NCI-H187 treated with DMSO at 0.1 percent for 48 hours (cell line): ENCODE measurements at places on chromosomes 7 and 10.

DNA sequence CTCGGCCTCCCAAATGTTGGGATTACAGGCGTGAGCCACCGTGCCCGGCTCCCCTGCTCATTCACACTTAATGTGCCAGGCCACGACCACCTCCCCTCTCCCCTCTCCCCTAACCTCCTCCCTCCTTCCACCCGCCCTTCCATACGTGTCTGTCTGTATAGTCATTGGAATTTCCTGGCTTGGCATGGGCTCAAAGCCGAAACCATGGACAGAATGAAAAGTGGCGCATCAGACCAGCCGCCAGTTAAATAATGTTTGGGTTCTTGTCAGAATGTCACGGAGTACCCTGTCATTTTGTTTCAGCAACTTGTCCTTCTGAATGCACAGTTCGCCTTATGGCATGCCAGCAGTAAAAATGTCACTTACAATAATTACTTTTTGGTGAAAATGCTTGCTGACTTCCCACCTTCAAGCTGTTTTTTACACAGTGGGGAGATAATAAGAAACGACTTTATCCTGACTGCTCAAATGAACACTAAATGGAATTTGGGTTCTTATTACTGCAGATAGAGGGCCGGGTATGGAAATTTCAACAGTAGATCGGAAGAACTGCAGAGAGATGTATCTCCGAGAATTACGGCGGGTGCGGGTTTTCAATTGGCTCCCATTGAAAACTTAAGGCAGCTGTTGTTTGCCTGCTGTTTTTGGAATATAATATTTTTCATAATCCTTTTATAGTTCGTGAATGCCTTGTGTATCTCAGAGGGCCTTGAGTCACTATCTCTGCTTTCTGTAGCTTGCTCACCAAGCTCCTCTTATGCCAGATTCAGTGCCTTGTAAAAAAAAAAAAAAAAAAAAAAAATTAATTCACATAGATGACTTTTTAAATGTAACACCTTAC lies 65.5 kb upstream of the SH2B2 start:
- no peak for DNase-seq

DNA sequence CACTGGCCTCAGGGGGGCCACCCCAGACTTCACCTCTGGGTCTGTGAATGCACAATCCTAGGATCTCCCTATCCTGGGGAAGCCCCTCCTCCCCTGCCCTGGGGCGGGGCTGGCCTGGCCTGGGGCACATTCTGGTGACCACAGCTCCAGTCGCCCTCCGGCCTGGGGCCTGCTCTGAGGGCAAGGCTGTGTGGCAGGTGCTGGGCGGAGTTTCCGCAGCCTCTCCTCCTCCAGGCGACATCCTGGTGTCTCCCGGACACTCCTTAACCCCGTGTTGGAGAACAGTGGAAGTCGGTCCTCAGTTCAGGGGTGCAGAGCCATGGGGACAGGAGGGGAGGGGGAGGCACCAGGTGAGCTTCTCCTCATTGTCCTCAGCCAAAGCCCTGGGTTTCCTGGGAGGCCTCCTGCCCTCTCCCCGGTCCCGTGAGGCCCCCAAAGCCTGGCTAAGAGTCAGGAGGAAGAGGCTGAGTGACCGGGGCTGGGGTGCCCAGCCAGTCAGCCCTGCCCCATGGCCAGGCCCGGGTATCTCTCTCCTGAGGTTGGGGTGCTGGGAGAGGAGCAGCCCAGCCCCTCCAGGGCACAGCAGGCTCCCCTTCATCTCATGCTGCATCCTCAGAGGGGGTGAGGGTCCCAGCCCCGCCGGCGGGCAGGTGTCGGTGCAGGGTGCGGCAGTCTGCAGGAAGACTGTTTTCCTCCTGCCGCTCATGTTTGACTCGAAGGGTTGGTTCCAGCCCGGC lies 22.6 kb downstream of the UNCX start:
- DNase-seq, result no peak

- DNase-seq, result no peak
Measured at GRCh38 chr7:132255898-132256297, 320.4 kb downstream of the PLXNA4 start.

- no peak for DNase-seq
Measured at GRCh38 chr7:10257438-10257837, 716.2 kb upstream of the PHF14 start.

DNA sequence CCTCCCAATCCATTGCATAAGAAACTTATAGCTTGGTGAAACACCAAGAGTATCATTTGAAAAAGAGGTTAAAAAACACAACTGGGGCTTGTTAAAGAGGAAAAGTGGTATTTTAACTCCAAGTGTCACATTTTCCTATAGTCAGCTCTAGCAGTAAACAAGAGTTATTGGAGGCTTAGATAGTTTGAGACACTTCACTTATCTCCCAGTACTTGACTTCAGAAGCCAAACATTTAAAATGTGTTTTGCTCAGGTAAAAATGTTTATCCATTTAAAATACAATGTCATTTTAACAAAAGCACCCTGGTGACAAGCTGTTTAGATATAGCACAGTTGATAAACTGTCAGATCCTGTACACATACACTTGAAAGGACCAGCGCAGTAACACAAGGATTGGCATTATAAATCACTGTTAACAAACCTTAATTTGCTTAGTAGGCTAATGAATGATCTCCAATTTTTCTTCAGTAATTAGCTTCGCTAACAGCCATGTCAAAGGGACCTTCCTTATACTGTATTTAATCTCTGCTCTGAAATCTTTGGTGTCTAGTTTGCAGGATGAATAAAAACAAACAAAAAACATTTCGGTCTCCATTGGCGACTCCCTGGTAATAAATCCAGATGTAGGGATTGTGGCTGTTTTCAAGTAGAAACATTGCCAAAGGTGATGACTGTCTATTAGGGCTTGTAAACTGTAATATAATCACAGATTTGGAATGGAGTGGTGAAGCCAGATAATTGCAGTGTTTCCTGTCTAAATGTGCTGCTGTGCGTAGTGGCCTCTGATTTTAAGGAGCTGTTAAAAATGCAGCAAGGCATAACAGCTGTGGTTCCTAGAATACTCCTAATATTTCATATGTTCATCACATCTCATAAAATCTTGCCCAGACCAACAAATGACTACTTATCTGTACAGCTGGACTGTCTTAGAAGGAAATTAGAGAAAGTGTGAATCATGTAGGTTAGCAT lies 545.1 kb downstream of the AUTS2 start:
- DNase-seq, result no peak

- DNase-seq, result no peak
Measured at GRCh38 chr7:21256310-21256877, 171.5 kb upstream of the SP4 start.

DNA sequence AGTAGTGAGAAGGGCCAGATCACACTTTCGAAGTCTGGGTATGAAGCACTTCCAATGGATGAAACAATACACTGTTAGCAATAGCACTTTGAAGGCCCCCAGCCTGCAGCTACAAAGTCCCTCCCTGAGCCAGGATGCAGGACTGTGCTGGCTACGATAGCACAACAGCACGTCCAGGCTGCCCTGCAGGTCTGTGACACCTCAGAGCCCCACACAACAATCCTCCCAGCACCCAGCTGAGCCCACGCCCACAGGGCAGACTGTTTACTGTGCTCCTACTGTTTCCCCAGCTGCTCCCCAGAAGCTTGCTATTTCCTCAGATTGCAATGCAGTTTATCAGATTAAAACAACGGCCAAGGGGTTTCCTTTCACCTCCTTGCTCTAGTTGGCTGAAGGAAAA lies 71.4 kb downstream of the HTR5A start:
- no peak for DNase-seq

DNA sequence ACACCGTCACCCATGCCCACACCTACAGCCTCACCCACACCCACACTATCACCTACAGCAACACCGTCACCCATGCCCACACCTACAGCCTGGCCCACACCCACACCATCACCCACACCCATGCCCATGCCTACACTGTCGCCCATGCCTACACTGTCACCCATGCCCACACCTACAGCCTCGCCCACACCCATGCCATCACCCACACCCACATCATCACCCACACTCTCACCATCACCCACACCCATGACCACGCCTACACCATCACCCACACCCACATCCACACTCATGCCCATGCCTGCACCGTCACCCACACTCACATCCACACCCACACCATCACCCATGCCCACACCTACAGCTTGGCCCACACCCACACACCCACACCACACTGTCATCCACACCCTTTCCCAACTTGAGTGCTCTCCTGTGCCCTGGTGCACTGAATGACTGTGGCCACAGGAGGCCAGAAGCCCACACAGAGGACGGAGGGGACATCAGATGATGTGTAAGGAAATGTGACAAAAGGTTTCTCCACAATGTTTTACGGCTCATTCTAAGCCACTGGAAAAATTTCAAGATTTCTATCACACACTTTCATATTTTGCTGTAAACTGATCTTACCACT lies 153.3 kb downstream of the WDR37 start:
- DNase-seq, result no peak

- no peak for DNase-seq
Measured at GRCh38 chr10:27636816-27637215, 108.8 kb downstream of the MKX start.

DNA sequence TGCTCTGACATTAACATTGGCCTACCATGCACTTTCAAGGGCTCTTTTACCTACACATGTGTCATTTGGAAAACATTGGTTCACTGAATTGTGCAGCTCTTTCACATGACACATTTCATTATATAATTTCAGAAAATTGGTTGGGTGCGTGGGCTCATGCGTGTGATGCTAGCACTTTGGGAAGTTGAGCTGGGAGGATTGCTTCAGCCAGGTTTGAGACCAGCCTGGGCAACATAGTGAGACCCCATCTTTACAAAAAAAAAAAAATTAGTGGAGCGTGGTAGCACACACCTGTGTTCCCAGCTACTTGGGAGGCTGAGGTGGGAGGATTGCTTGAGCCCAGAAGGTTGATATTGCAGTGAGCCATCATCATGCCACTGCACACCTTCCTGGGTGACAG lies 3.9 kb downstream of the TASOR2 start:
- no peak for DNase-seq

GRCh38 chr10:34475786-34476185 lies 339.3 kb downstream of the PARD3 start:
- no peak for DNase-seq

DNA sequence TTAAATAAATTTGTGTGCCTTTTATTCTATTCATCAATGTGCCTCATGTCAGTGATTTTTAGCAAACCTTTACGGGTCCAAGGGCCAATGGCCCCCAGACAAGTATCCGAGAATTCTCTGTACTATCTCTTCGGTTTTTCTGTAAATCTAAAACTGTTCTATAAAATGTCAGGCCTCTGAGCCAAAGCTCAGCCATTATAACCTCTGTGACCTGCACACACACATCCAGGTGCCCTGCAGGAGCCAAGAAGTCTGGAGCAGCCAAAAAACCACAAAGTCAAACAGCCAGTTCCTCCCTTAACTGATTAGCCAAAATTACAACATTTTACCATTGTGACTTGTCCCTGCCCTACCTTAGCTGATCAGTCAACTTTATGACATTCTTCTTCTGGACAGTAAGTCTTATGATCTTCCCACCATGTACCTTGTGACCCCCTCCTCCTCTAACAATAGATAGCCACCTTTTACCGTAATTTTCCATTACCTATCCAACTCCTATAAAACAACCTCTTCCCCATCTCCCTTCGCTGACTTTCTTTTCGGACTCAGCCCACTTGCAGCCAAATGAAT lies 363.8 kb downstream of the SEMA3D start:
- DNase-seq, result no peak

- DNase-seq, result no peak
Measured at GRCh38 chr10:113941140-113941539, 86.7 kb downstream of the NHLRC2 start.

DNA sequence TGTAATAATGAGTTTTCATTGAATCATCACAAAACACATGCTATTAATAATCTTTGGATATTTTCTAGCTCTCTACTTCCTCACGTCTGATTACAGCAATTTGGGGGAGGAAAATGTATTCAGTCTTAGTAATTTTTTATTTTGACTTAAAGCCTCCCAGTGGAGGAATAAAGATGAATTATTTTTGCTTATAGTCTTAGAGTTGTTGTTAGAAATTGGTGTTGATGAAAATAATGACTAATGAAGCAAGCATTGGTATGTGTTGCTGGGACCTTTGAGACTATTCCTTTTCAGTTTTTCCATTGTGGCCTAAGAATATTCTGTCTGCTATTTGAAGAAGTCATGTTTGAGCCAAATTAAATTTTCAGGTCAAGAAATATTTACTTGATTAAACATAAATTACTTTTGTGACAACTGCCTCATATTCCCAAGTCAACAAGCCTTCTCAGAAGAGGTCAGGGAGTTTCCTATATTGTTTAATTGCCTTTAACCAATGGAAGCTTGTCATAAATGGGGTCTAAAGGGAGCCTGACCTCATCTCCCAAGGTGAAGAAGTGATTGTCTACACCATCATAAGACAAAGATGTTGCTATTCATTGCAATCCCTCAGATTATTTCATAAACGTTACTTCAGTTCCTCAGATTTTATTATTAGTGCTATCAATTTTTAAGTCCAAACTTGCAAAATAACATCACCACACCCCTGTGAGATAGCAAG lies 90.0 kb downstream of the ST7 start:
- DNase-seq, result no peak

DNA sequence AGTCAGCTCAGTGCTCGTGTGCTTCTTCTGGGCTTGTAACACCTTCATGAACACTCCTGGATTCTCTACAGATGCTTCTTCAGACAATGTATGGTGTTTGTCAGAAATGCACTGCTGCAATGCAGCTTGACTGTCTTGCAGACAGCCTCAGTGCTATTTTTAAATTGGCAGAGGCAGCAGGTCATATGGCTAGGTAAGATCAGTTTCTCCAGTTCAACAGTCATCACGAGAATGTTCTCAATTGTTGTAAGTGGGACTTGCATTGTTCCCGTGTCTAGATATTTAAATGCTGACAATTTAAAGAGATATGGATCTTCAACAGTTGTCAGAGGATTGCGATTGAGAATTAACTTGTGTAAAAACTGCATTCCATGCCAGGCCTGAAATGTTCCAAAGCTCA lies 7.6 kb upstream of the ACBD5 start:
- no peak for DNase-seq

- DNase-seq, result no peak
Measured at GRCh38 chr10:96509017-96509641, 4.6 kb downstream of the TLL2 start.

DNA sequence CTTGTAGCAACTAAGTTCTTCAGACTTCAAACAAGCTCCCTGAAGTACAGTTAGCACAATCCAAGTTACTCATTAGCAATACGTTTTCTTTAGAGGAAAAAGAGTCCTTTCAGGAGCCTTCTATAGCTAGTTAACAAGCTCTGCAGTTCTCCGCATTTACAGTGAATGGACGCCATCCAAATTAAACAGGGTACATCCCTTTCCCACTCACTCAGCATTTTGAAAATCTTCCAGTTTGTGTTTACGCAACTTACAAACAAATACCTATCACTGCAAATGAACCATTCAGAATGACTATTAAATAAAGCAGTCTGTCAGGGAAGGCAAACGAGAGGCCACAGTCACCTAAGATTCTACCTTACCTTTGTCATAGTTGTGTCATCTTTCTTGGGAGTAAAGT lies 84.5 kb downstream of the RNF32 start:
- no peak for DNase-seq

GRCh38 chr7:131723926-131724325 lies 167.5 kb upstream of the PODXL start:
- no peak for DNase-seq

- no peak for DNase-seq
Measured at GRCh38 chr10:64394744-64395143, 873.5 kb downstream of the REEP3 start.
